Uterine smooth muscle cell (primary cell): ENCODE measurements at places on chromosomes 16 and 17. TPM values are rescaled to one million over a fixed set of nuclear protein-coding genes. Genes with fewer than 3 reads are reported as not detected.

The SLC25A10 gene
- total RNA-seq: 11.0 and 31.7 TPM in 2 replicates

The SLC2A4 gene
- total RNA-seq: under 0.01 TPM in 2 replicates

The TRAPPC1 gene
- total RNA-seq: 46.6 and 48.2 TPM in 2 replicates

The BIRC5 gene
- 41.4 and 109 TPM in 2 replicates for total RNA-seq

The C17orf67 gene
- total RNA-seq: 0.87 and 1.1 TPM in 2 replicates

The SNN gene
- 14.3 and 16.1 TPM in 2 replicates for total RNA-seq

The TMEM204 gene
- 4.8 and 7.2 TPM in 2 replicates for total RNA-seq

The GP2 gene
- total RNA-seq: not detected in 2 replicates
